ENCODE measurements at places on chromosomes 1 and 21. TPM values are rescaled to one million over a fixed set of nuclear protein-coding genes. Genes with fewer than 3 reads are reported as not detected.

TLR5 gene
- polyA plus RNA-seq = 3.9 TPM

PLA2G2D gene
- not detected for polyA plus RNA-seq

SH3D21 gene
- polyA plus RNA-seq = 0.37 TPM

TNNT2 gene
- not detected for polyA plus RNA-seq

SYF2 gene
- polyA plus RNA-seq = 77.7 TPM

COL6A1 gene
- 2.4 TPM for polyA plus RNA-seq

OR2L8 gene
- polyA plus RNA-seq = not detected

SPATA21 gene
- polyA plus RNA-seq = not detected

TMIGD3 gene
- polyA plus RNA-seq = not detected

LMX1A gene
- not detected for polyA plus RNA-seq

FMO5 gene
- polyA plus RNA-seq = 0.22 TPM

CLDN17 gene
- polyA plus RNA-seq = not detected

TMEM240 gene
- 0.84 TPM for polyA plus RNA-seq

PLA2G2C gene
- polyA plus RNA-seq = not detected

SYT14 gene
- not detected for polyA plus RNA-seq

NKAIN1 gene
- not detected for polyA plus RNA-seq

All from naive thymus-derived CD4-positive, alpha-beta T cell (primary cell).